ENCODE measurements at places on chromosomes 11 and 22. TPM values are rescaled to one million over a fixed set of nuclear protein-coding genes. Genes with fewer than 3 reads are reported as not detected.

SYT9 gene
- not detected for total RNA-seq

RAB3IL1 gene
- total RNA-seq = 20.3 TPM

SLC16A8 gene
- total RNA-seq = not detected

GGTLC2 gene
- not detected for total RNA-seq

CSRP3 gene
- not detected for total RNA-seq

TSKU gene
- 24.2 TPM for total RNA-seq

MED19 gene
- total RNA-seq = 13.6 TPM

DAGLA gene
- total RNA-seq = 2.9 TPM

ANO5 gene
- 0.59 TPM for total RNA-seq

FGF4 gene
- not detected for total RNA-seq

DNA sequence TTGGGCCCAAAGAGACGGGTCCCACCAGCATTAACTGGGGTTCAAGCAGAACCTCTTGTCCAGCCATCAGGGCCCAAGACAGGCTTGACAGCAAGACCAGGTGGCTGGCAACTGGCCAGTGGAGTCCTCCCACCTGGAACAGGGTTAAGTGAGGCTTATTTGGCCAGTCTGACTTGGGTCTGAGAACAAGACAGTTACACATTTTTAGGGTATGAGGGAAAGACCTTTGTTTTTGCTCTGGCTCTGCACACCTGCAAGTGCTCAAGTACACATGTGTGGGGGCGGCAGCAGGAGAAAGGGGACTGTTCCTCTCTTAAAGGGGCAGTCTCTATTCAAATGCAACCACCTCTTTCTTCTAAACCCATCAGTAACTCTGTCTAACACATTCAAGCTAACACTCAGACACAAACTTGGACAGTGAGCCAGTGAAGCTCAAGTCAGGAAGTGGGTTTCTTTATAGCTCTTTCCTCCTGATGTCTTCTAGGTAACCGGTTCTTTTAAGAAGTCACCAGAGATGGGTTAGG lies 116.2 kb downstream of the ETS1 start:
- H3K4me3 ChIP-seq = no peak overlapping the region
- no peak for DNase-seq
- H3K27ac ChIP-seq = peak overlapping the region; percentile 62
- H3K4me1 ChIP-seq = peaks cover 60% of the 10 kb centered on the region

DNA sequence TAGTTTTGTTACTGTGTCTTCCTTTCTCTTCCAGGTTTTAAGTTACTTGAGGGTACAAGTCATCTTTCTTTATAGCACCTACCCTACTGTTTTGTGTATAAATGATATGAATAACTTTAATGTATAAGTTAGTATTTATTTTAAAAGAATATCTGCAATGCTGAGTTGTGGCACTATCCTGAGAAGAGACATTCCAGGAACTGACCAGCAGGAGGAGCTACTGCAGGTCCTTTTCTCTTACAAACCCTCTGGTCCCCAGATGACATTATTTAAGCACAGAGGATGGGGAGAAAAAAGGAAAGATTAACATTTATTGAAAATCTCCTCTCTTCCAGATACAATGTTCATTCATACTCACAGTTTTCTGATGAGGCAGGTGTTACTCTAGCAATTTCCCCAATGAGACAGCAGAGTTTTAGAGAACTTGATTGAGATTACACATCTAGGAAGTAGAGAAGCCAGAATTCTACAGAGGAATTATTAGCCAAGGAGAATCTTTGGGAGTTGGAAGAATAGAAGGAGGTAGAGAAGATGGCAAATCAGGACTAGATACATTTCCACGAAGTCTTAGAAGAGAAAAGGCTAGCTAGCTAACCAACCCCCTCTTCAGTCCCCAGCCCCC lies 541.2 kb upstream of the API5 start:
- DNase-seq = no peak
- H3K4me1 ChIP-seq = no peaks in the 10 kb centered on the region
- no peaks in the 10 kb centered on the region for H3K27me3 ChIP-seq
- no peak overlapping the region for H3K4me3 ChIP-seq

- no peak for DNase-seq
- H3K27ac ChIP-seq = no peak overlapping the region
- H3K36me3 ChIP-seq = no peaks in the 10 kb centered on the region
- no peaks in the 10 kb centered on the region for H3K27me3 ChIP-seq
- H3K4me3 ChIP-seq = no peak overlapping the region
Measured at GRCh38 chr11:80727315-80727714, 1286.5 kb upstream of the TENM4 start.

GRCh38 chr22:19569276-19569640 lies 45.0 kb upstream of the CLDN5 start:
- peaks cover 8% of the 10 kb centered on the region for H3K27me3 ChIP-seq
- no peak for DNase-seq
- H3K36me3 ChIP-seq = no peaks in the 10 kb centered on the region
- H3K4me1 ChIP-seq = peaks cover 6% of the 10 kb centered on the region

DNA sequence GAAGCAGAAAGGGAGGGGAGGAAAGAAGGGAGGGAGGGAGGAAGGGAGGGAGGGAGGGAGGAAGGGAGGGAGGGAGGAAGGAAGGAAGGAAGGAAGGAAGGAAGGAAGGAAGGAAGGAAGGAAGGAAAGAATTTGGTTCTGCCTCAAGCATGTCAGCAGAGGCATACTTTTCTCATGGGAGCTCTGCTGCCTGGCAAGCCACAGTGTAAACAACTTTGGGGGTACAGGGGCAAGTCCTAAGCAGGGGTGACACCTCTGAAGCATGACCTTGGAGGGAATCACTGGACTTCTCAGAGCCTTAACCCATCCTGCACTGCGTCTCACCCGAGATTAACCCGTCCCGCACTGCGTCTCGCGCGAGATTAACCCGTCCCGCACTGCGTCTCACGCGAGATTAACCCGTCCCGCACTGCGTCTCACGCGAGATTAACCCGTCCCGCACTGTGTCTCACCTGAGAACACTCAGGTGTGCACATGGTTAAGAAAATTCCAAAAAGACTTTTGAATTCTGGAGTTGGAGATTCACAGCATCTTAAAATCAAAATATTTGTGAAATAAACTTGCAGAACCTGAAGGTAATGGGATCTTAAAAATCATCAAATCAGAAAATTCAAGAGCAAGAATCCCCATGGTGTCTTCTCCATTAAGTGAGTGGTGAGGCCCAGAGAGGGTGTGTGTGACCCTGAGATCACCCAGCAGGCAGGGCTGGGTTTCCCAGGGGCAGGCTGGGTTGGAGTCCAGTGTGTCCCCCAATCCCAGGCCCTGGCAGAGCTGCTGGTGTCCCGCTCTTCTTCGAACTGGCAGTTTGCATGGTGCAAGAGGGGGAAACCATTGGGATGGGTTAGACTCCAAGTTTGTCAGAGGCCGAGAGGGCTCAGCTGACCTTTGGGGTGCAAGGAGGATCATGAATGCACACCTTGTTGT lies 190.4 kb downstream of the MN1 start:
- no peak overlapping the region for H3K27ac ChIP-seq
- no peaks in the 10 kb centered on the region for H3K4me1 ChIP-seq
- H3K4me3 ChIP-seq = no peak overlapping the region
- no peak for DNase-seq
- no peaks in the 10 kb centered on the region for H3K36me3 ChIP-seq

- H3K27me3 ChIP-seq = no peaks in the 10 kb centered on the region
- H3K4me1 ChIP-seq = no peaks in the 10 kb centered on the region
- H3K27ac ChIP-seq = no peak overlapping the region
- H3K4me3 ChIP-seq = no peak overlapping the region
- H3K36me3 ChIP-seq = no peaks in the 10 kb centered on the region
Measured at GRCh38 chr11:125762445-125762844, 16.2 kb downstream of the PATE2 start.

GRCh38 chr11:32052215-32052614 lies 38.7 kb upstream of the RCN1 start:
- H3K36me3 ChIP-seq = no peaks in the 10 kb centered on the region
- DNase-seq = peak; percentile 64
- peak overlapping the region; percentile 42 for H3K4me3 ChIP-seq
- peaks cover 18% of the 10 kb centered on the region for H3K4me1 ChIP-seq

- no peaks in the 10 kb centered on the region for H3K27me3 ChIP-seq
- DNase-seq = no peak
- peaks cover 24% of the 10 kb centered on the region for H3K4me1 ChIP-seq
Measured at GRCh38 chr11:70112017-70112434, 33.9 kb downstream of the ANO1 start.

DNA sequence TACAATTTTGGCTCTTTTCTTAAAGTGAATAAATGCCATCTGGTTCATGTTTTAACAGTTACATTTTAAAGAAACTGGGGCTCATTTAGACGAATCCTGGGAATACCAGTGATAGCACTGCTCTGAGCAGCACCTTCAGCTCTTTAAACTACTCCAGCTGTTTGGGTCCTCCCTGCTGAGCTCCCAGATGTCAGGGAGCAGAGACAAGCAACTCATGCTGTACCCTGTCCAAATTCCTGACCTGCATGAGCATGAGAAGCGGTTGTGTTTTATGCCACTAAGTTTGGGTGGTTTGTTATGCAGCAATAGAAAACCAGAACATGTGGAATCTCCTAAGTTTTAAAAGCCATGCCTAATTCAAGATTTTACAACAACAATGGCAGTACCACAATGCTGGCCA lies 90.0 kb downstream of the FDX1 start:
- H3K27ac ChIP-seq = no peak overlapping the region
- DNase-seq = no peak
- no peak overlapping the region for H3K4me3 ChIP-seq
- peaks cover 4% of the 10 kb centered on the region for H3K27me3 ChIP-seq

DNA sequence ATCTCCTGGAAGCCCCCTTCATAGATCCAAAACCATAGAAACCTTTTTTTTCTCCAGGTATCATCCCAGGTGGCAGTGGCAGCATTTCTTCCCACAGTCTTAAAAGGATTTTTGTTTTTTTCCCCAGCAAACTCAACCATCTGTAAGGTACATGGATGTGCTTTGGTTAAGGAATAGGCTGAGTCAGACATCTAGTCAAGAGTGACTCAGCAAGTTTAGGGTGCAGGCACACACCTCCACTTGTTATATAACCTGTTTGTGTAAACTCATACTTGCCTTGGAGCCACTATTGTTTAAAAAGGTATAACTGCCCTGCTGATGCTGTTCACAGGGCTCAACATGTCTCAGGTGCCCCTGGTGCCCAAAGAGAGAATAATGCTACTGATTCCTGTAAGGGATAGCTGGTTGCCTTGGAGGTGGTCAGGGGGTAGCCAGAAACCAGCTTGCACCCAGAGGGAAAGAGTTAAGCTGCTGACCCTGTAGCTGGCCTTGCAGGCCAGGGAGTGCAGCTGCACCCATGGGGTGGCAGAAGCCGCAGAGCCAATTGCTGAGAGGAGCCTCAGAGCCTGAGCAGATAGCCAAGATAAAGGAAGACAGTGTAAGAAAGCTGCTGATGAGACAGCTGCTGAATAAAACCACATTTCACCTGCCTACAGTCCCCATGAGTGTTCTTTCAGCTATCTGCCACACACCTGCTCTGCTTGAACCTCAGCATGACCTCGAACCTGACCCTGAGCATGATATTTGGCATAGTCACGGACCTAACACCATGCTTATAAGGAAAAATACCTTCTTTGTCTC lies 1726.1 kb upstream of the RAG2 start:
- H3K4me1 ChIP-seq = no peaks in the 10 kb centered on the region
- no peaks in the 10 kb centered on the region for H3K36me3 ChIP-seq
- H3K27ac ChIP-seq = no peak overlapping the region
- no peaks in the 10 kb centered on the region for H3K27me3 ChIP-seq

- no peak overlapping the region for H3K4me3 ChIP-seq
- DNase-seq = peak; percentile 37
- H3K36me3 ChIP-seq = no peaks in the 10 kb centered on the region
- H3K4me1 ChIP-seq = peaks cover 5% of the 10 kb centered on the region
- no peaks in the 10 kb centered on the region for H3K27me3 ChIP-seq
- H3K27ac ChIP-seq = no peak overlapping the region
Measured at GRCh38 chr22:38350444-38351359, 33.5 kb upstream of the CSNK1E start.

- no peaks in the 10 kb centered on the region for H3K27me3 ChIP-seq
- H3K4me1 ChIP-seq = peaks cover 34% of the 10 kb centered on the region
- H3K36me3 ChIP-seq = no peaks in the 10 kb centered on the region
- no peak overlapping the region for H3K27ac ChIP-seq
- H3K4me3 ChIP-seq = no peak overlapping the region
Measured at GRCh38 chr11:10272132-10272531, 21.9 kb downstream of the SBF2 start.

DNA sequence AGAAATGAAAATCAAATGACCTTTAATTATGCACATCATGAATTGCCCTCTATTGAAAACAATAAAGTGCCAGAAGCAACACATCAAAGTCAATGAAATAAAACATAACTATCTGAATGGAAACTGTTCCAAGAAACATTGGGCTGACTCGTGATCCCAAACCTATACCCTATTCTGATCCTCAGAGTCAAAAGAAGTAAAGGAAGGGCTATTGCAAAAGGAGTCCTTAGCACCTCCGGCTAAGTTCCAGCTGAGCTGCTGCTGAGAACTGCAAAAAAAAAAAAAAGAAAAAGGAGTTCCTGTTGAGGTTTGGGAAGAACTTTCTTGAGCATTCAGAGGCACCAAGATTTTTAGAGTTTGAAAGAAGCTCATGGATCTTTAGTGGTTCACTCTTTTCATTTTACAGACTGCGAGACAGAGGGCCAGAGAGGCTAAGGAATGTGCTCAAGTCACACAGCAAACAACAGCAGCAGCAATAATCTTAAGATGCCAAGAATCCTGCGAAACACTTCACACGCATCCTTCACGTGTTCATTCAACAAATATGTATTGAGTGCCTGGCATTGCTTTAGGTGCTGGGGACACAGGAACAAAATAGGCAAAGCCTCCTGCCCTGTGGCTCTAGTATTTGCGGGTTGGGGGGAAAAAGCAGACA lies 841 bp upstream of the TMPRSS13 start:
- no peaks in the 10 kb centered on the region for H3K36me3 ChIP-seq
- H3K27me3 ChIP-seq = peaks cover 4% of the 10 kb centered on the region
- no peak overlapping the region for H3K4me3 ChIP-seq
- no peaks in the 10 kb centered on the region for H3K4me1 ChIP-seq
- no peak overlapping the region for H3K27ac ChIP-seq

DNA sequence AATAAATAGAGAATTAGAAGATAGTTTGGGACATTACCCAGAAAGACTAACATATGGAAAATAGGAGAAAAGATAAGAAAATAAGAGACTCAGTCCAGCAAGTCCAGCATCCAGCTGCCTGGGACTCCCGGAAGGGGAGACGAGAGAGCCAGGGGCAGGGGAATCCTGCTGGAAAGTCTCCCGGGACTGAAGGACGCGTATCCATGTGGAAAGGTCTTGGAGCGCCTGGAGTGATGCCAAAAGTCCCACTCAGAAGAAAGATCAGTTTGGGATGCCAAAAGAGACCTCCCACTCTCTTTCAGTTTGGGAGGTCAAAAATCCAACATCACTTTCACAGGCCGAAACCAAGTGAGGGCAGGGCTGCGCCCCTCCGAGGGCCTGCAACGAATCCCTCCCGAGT lies 30.7 kb downstream of the LRFN4 start:
- no peak overlapping the region for H3K4me3 ChIP-seq
- no peaks in the 10 kb centered on the region for H3K27me3 ChIP-seq
- no peak for DNase-seq
- H3K27ac ChIP-seq = no peak overlapping the region
- no peaks in the 10 kb centered on the region for H3K36me3 ChIP-seq

- H3K27me3 ChIP-seq = no peaks in the 10 kb centered on the region
- no peaks in the 10 kb centered on the region for H3K36me3 ChIP-seq
- H3K4me1 ChIP-seq = peaks cover 13% of the 10 kb centered on the region
- DNase-seq = peak; percentile 54
Measured at GRCh38 chr11:46718155-46719019, 626 bp upstream of the F2 start.

- H3K4me3 ChIP-seq = no peak overlapping the region
- no peak for DNase-seq
- peaks cover 8% of the 10 kb centered on the region for H3K4me1 ChIP-seq
- no peaks in the 10 kb centered on the region for H3K36me3 ChIP-seq
- H3K27me3 ChIP-seq = no peaks in the 10 kb centered on the region
- H3K27ac ChIP-seq = no peak overlapping the region
Measured at GRCh38 chr22:44127356-44127755, 53.4 kb upstream of the PARVG start.
